ENCODE measurements at places on chromosomes 2 and 18.

GRCh38 chr2:232213176-232213575, 165.4 kb upstream of the ALPP start:
- DNase-seq = no peak

- DNase-seq = no peak
These were observed 256.3 kb upstream of the SPOPL start for GRCh38 chr2:138245310-138245709.

GRCh38 chr18:45416168-45416567, 199.1 kb upstream of the SLC14A2 start:
- no peak for DNase-seq

DNA sequence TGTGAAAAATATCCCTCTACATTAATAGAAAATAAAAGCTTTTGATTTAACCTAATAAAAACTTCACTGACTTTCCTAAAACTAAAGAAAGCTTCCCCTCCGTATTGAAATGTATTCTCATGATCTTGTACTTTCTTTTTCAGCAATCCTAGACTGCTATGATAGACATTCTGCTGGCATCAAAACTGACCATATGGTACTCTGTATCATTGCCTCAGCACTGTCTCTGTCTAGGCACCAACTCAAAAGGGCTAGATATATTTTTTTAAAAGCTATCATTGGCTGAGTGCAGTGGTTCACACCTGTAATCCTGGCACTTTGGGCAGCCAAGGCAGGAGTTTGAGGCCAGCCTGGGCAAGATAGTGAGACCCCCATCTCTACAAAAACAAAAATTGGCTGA, 32.9 kb downstream of the CDKL4 start:
- no peak for DNase-seq

GRCh38 chr2:233288663-233289062, 19.0 kb upstream of the SAG start:
- DNase-seq = no peak

GRCh38 chr2:133063775-133064174, 393.8 kb upstream of the LYPD1 start:
- no peak for DNase-seq

DNA sequence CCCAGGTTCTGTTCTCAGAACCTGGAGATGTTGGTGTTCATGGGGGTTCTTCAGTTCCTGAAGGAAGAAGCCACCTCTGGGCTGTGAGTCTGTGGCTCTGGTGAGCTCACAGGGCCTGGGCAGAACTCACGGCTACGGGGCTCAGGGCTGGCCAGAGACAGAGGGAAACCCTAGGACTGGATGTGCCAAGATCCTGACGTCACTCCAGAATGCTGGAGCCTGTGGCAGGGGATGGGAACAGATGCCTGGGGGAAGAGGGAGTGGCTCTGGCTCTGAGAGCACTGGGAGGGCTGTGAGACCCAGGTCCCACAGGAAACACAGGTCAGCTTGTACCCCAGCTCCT, at the start of gene OTOF:
OTOF (minus strand) TSS at position 214 of the 343 bp plus-strand sequence.
- DNase-seq = peak; percentile 73

- no peak for DNase-seq
These were observed 247.4 kb upstream of the CHAC2 start for GRCh38 chr2:53519918-53520841.

- DNase-seq = no peak
These were observed 80.4 kb upstream of the CD226 start for GRCh38 chr18:70028084-70028483.

GRCh38 chr2:10613263-10613662, 76.5 kb downstream of the NOL10 start:
- DNase-seq = no peak

GRCh38 chr2:84071050-84071449, 388.0 kb downstream of the SUCLG1 start:
- DNase-seq = no peak

- no peak for DNase-seq
These were observed 38.5 kb downstream of the NCK2 start for GRCh38 chr2:105783151-105783738.

GRCh38 chr2:45825001-45825651, 173.7 kb downstream of the PRKCE start:
- no peak for DNase-seq

GRCh38 chr2:88350331-88351248, 101.9 kb downstream of the FOXI3 start:
- DNase-seq = peak; percentile 77

- DNase-seq = no peak
These were observed 36.7 kb downstream of the SFXN5 start for GRCh38 chr2:73034661-73035375.

DNA sequence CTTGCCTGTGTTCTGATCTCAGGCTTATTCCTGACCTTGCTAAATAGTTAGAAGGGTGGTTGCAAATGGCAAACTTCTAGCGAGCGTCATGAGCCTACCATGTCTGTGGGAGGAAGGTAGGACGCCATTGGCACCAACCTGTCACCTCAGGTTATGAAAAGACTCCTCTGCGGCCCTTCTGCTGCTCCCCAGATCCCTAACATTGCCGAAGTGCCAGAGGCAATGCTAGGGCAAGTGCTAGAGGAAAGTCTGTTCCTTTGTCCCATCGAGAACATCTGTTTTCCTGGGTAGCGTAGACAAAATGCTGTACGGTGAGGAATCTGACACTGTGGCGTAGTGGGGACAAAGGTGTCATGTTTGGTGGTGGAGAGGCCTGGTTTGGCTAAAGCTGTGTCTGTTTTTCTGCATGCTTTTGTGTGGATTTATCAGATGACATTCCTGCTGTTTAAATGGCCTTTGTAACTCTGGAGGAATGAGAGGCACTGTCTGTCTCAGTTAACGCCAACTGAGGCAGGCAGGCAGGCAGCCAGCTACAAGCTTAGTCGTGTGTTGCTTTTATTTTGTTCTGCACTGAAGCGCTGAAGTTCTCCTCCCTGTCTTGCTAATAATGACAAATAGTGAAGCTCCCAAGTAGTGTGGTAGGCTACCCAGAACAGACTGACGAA, 94.1 kb downstream of the PRPF40A start:
- no peak for DNase-seq

DNA sequence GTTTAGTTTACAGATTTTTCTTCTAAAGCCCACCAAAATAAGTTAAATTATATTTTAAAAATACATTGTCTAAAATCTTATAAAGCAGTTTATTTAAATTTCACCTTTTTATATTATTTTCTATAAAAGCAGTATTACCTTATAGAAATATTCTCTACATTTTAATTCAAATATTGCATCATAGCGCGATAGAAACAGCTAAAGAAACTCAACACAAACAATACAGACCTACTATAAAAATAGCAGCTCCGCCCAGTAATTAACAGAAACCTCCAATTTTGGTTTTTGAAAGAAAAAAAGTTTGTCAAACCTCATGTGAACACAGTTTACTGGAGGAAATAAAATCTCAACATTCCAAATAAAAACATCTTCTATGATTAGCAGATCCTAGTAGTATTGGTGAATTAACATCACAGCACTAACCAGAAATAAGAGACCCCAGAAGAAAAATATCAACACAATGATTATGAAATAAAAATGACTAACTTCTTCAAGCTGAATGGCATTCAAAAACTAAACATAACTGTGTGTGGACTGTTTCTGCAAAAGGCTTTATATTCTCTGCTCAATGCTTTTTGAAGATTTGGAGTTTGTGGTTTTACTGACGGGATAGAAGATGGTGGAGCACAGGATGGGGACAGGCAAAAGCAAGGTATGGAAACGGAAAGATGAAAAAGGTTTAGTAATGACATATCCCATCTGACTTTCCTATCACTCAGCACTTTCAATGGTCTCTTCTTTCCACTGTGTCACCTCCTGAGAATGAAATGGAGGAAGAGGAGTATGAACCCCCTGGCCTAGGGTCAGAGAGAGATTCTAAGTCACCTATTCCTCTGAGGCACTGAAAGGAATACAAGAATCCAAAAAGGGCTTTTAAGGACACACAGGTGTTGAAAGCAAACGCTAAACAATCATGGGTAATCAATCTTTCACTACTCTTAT, 17.5 kb downstream of the MAP4K3 start:
- DNase-seq = no peak

- DNase-seq = peak; percentile 69
These were observed 3.2 kb downstream of the NRP2 start for GRCh38 chr2:205685314-205686055.

DNA sequence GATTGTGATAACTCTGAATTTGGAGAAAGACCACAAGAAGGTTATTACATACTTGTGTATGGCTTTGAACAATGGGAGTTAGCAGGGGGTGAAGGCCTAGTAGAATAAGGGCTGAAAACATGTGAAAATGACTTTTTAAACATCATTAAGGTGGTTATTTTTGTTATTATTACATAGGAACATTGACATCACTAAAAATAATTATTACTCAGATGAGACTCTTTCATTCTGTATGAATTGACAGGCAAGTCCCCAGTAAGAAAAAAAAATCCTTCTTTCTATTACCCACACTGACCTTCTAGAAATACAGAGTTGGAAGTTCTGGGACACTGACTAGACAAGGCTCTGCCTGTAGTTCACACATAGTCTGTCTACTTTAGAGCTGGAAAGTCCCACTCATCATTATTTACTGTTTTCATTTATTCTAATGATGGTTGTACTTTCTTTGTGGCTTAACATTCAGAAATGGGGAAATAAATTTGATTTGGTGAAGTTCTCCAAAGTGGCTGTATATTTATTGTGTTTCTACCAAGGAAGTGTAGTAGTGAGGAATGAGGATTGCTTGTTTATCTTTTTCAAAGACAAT, 219.6 kb upstream of the EPAS1 start:
- no peak for DNase-seq

GRCh38 chr2:142874293-142874814, 3.1 kb upstream of the KYNU start:
- no peak for DNase-seq

- no peak for DNase-seq
These were observed 13.1 kb downstream of the STARD7 start for GRCh38 chr2:96195410-96196066.

- DNase-seq = no peak
These were observed 1.4 kb downstream of the LYG1 start for GRCh38 chr2:99299580-99299979.

- no peak for DNase-seq
These were observed 20.6 kb upstream of the TMEM163 start for GRCh38 chr2:134739236-134739878.

Data from Right ventricle myocardium inferior (tissue), 1 donor.